ENCODE measurements at places on chromosomes 3 and 15.

GRCh38 chr15:41891946-41892345 is 1.9 kb downstream of the SPTBN5 start:
- no peak for DNase-seq

- no peak for DNase-seq
Observed at GRCh38 chr3:15280853-15281532, 51.4 kb downstream of the SH3BP5 start.

- no peak for DNase-seq
Observed at GRCh38 chr3:188230962-188231361, 77.0 kb downstream of the LPP start.

DNA sequence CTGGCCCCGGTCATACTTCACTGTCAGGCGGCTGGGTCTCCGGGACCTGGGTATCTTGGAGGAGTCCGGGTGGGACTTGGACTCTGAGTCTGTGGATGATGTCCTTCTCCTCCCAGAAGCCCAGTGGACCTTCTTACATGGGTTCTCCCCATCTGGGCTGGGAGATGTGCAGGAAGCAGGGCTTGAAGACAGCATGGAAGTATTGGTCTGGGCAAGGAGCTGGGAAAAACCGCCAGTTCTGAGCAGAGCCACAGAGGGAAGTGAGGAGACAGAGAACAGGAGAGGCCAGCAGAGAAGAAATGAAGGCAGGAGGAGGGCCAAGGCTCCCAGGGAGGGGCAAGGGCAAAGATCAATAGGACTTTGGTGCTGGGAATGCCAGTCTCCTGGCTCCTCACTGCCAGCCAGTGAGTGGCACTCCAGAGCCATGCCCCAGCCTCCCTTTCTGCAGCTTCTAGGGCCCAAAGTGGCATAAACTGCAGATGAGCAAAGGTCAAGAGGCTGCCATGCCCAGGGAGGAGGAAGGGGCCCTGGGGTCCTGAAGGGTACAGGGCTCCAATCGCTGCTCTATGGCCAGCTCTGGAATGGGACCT is at the start of gene PPP1R14D:
TSS of gene PPP1R14D (minus strand) at position 262 of the 590 bp plus-strand sequence. CDS start at position 195, 67 bp downstream.
- no peak for DNase-seq

- DNase-seq, result no peak
Observed at GRCh38 chr3:115961380-115961779, 338.1 kb downstream of the GAP43 start.

GRCh38 chr3:139122221-139122581 is 77.5 kb upstream of the PRR23C start:
- DNase-seq, result no peak

GRCh38 chr15:34374816-34375215 is 7.8 kb upstream of the LPCAT4 start:
- no peak for DNase-seq

DNA sequence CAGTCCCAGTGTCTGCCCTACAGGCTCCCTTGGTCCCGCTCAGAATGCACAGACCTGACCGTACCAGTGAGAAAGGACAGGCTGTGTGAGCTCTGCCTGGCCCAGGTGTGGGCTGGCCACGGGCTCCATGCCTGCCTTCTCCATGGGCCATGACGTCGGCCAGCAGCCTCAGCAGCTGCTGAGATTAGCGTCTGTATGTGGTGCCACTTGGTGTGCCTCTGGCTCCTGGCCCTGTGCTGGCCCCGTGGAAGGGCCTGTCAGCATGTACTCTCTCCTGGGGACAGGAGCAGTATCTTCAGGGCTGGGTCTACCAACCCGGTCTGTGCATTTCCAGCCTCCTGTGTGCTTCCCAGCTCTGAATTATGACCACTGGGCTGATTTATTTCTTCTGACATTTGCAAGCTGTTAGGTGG is 25.7 kb downstream of the KLF13 start:
- DNase-seq, result no peak

DNA sequence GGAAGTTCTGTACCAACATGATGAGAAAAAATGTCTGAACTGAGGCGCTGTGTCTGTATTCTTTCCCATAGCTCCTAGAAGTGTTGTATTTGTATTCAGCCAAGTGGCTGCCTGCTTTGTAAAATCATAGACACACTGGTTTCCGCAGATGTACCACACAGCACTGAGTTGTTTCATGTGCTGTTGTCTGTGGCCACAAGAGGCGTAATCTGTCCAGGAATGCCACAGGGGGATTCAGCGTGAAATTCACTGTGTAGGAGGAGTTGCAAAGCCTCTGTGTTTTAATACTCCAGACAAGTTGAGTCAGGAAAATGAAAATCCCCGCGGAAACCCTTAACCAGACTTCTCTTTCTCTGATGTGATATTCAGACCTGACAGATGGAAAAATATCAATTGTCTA is 462.2 kb downstream of the NSUN3 start:
- DNase-seq, result no peak

- no peak for DNase-seq
Observed at GRCh38 chr3:96958856-96959255, 144.5 kb downstream of the EPHA6 start.

DNA sequence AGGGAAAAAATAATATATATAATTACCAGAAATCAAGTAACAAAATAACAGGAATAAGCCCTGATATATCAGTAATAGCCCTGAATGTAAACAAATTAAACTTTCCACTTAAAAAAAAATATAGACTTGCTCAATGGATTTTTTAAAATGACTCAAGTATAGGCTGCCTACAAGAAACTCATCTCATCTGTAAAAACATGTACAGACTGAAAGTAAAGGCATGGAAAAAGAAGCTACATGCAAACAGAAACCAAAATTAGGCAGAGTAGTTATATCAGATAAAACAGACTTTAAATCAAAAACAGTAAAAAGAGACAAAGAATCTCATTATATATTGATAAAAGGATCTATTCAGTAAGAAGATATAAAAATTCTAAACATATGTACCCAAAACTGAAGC is 82.4 kb upstream of the STT3B start:
- DNase-seq, result no peak

- no peak for DNase-seq
Observed at GRCh38 chr3:147388700-147389580, 17.4 kb downstream of the ZIC4 start.

GRCh38 chr3:20975188-20975651 is 775.8 kb downstream of the ZNF385D start:
- no peak for DNase-seq

DNA sequence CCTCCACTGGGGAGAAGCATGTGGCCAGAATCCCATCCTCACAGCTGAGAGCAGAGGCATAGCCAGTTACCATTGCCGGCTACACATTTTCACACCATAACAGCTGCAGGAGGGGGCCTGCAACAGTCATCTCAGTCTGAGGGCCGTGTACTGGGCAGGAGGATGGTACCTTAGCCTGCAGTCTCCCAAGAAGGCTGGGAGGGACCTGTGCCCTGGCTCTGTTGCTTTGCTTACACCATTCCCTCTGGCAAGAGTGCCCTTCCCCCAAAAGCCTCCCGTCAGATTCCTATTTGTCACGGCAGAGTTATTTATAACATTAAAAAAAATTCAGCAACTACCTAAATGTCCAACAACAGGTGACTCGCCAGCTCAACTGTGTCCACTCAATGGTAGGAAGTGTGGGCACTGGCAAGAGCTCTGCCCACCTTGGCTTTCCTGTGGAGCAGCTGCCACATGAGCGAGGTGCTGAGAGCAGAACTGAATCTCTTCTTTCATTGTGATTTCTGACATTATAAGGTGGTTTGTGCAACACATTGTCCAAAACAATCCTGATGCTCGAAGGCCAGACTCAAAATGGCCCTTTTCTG is 4.4 kb downstream of the CAMKV start:
- no peak for DNase-seq

DNA sequence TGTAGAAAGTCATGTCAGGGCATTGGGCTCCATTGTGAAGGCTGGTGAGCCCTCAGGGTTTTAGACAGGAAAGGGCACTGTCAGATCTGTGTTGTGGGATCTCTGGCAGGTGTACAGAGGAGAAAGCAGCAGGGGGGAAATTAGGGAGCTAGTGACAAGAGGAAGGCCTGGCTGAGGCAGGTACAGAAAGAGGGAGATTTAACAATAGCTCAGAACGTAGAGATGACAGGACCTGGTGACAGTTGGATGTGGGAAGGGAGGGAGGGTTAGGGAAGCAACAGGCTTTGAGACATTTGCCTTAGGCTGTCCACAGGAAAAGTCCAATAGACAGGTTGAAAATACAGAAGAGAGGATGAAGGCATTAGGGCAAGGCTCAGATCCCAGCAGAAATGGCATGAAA is 288.1 kb downstream of the EPHB1 start:
- no peak for DNase-seq

- no peak for DNase-seq
Observed at GRCh38 chr3:46924921-46925584, 47.5 kb downstream of the PTH1R start.

- DNase-seq, result no peak
Observed at GRCh38 chr3:129558772-129559564, 16.0 kb downstream of the H1-8 start.

GRCh38 chr15:75138016-75138999 is 63.4 kb upstream of the C15orf39 start:
- no peak for DNase-seq

- DNase-seq, result no peak
Observed at GRCh38 chr3:114760679-114761078, 386.4 kb downstream of the ZBTB20 start.

DNA sequence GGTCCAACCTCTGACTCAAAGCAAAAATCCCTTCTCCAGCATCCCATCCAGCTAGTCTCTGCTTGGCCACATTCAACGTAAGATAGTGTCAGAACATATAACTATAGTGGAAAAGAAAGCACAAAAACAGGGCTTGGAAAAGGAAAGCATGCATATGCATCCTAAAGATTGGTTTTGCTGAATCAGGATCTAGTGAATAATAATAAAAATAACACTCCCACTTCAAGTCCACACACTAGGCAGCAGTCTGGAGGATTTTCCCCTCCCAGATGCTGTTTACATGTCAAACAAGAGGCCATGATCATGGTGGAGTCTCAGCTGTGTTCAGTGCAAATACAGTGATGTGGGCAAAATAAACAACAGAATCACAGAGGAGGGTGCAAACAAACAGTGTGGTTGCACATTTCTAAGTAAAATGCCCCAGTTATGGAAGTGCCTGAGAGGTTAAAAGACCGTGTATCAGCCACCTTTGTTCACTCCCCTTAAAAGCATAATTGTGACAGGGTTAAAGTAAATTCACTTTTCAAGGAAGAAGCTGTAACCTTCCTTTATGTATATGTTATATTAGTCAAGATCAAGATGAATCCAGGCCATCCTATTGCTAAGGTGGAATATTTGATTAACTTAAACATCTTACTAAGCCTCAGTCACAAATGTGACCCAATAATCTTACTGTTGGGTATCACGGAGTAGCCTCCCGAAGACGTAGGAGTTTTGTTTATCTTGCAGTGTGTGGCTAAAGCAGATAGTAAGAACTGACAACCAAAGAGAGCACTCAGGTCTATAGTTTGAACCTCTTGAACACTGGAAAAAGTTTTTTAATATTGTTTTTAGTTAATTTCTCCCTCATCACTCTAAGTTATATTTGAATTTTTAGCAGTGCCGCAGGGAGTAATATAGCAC is 424.5 kb downstream of the SOX2 start:
- no peak for DNase-seq

DNA sequence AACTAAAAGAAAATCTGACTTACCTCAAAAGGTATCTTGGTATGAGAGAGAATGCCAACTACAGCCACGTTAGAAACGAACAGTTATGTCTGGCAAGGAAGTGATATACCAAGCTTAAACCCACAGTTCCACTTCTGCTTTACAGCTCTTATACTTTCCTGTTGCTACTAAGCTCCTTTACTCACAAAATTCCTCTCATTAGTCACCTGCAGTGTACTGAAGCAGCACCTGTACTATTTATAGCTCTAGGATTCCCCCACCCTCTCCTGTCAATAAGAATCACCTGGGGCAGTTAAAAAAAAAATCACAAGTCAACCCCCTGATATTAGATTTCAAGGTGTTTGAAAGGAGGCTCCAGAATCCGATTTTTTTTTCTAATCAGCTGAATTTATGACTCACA is 2.9 kb upstream of the TMEM266 start:
- no peak for DNase-seq

DNA sequence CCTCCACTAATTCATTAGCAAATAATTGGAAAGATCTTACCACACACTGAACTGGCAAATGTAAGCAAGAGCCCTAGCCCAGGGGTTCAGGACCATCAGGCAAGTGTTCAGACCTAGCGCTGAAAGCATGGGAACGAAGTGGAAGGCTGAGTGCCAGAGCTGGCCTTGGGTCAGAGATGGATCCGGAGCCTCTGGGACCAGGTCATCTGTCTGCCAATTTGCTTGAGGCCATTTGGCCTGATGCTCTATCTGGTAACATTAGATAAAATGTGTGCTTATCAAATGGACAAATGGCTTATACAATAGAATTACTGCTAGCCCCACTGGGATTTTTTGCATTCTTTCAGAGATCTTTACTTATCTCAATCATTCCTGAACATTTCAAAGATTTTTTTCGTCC is 1.4 kb upstream of the TMC3 start:
- DNase-seq, result no peak

DNA sequence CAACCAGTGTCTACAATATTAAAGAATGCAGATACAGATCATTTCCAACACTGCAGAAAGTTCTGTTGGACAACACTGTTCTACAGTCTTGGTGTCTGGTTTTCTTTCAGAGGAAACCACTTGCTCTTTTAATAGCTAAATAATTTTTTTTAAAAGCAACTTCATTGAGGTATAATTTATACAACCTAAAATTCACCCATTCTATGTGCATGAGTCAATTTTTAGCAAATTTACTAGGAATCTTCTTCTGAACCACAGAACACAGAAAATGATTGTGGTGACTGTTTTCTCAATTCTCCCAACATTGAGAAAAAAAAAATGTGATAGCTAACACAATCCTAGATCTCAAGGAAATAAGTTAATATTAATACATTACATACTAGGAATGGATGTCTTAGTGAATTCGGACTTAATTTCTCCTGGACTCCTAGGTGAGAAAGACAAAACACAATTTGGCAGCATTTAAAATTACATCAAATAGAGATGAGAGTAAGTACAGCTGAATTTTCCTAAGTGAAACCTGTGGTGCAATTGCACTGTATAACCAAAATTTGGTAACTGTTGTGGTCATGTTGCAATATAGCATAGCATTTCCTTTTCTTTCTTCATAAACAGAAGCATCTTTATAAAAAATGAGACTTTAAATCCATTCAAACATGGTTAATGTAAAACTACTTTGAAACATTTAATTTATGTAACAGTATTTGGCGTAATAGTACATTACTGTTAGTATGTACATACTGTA is 15.3 kb upstream of the PLCL2 start:
- DNase-seq, result no peak

DNA sequence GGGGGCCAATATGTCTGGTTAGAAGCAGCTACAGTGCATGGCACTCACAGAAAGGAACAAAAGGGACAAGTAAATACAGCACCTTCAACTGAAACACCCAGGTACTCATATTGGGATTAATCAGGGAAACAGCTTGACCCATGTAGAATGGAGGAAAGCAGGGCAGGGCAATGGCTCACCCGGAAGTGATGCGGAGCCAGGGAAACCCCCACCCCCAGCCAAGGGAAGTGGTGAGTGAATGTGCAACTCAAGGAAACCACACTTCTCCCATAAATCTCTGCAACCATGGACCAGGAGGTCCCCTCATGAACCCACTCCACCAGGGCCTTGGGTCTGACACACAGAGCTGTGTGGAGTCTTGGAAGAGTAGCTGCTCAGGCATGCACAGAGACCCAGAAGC is 117.1 kb downstream of the MTHFS start:
- no peak for DNase-seq

- DNase-seq, result no peak
Observed at GRCh38 chr15:39034816-39035215, 470.2 kb upstream of the RASGRP1 start.
